ENCODE measurements at places on chromosomes 7 and 10. TPM values are rescaled to one million over a fixed set of nuclear protein-coding genes. Genes with fewer than 3 reads are reported as not detected.
A peak's percentile ranks its signal among the peaks of the same experiment; 100 is the strongest.

Gene ANKRD16
- 13.1 TPM for total RNA-seq

Gene PPP1R3C
- 9.4 TPM for total RNA-seq

Gene CCL24
- not detected for total RNA-seq

Gene MMP21
- total RNA-seq: 0.59 TPM

Gene BLNK
- total RNA-seq: 16.0 TPM

Gene CALHM3
- total RNA-seq: not detected

Gene FAM25A
- total RNA-seq: not detected

Gene SYT15B
- 2.0 TPM for total RNA-seq

Gene MYL10
- not detected for total RNA-seq

Gene NUPR2
- 5.2 TPM for total RNA-seq

Gene CCDC172
- total RNA-seq: not detected

Gene TLL2
- total RNA-seq: not detected

DNA sequence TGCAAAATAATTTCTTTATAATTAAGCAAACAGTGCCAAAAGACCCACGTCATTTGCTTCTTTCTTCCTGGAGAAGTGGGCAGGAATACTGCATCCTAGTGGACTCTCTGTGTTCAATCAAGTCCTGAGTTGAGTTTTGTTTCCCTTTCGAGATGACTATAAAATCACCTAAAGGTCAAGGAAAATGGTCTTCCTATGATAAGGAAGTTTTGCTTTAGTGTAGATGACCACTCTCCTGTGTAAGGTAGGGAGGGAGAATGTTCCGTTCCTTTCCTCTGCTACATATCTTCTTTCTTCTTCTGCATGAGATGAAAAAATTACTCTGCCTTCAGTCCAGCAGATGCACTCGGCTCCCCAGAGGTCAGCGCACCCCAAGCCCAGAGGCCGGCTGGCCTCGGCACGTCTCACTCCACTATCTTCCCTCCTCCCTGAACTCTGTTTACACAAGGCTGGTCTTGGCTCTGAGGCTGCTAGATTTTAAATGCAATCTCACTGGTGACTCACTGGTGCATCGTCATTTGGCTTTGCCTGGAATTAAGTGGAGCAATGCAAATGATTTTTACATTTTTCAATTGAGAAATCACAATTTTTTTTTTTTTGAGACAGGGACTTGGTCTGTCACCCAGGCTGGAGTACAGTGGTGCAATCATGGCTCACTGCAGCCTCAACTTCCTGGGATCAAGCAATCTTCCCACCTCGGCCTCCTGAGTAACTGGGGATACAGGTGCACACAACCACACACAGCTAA lies 18.6 kb upstream of the VDAC2 start:
- no peak for DNase-seq

GRCh38 chr10:75209921-75210281 lies 695 bp upstream of the VDAC2 start:
- peak; percentile 68 for DNase-seq

DNA sequence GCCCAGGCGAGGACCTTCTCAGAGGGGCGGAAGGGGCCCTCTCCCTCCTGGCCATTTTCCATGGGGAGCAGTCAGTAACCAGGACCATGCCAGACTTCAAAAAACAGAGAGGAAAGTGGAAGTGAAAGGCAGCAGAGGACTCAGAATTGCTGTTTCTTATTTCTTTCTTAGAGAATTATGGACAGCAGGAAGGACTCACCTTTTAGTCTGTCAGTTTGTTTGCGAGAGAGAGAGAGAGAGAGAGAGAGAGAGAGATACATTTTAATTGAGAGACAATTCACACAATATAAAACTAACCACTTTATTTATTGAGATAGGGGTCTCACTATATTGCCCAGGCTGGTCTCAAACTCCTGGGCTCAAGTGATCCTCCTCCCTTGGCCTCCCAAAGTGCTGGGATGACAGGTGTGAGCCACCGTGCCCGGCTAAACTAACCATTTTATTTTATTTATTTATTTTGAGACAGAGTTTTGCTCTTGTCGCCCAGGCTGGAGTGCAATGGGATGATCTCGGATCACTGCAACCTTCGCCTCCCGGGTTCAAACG lies 24.5 kb downstream of the SCD start:
- DNase-seq: no peak

DNA sequence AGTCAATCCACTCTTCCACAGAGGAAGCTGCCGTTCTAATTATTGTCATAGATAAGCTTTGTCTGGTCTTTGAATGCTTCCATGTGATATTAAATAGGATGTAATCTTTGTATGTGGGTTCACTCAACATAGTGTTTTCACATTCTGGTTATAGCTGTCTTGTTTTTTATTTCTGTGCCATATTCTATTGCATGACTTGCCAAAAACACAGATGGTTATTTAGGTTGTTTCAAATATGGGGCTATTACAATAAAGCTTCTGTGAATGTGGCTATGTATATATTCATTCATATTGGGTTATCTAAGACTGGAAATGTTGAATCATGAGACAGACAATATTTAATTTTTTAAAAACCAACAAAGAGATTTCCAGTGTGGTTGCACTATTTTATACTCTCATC lies 1109.3 kb upstream of the LRRTM3 start:
- no peak for DNase-seq

- DNase-seq: no peak
Measured at GRCh38 chr10:69470463-69471384, 19.5 kb downstream of the TSPAN15 start.

DNA sequence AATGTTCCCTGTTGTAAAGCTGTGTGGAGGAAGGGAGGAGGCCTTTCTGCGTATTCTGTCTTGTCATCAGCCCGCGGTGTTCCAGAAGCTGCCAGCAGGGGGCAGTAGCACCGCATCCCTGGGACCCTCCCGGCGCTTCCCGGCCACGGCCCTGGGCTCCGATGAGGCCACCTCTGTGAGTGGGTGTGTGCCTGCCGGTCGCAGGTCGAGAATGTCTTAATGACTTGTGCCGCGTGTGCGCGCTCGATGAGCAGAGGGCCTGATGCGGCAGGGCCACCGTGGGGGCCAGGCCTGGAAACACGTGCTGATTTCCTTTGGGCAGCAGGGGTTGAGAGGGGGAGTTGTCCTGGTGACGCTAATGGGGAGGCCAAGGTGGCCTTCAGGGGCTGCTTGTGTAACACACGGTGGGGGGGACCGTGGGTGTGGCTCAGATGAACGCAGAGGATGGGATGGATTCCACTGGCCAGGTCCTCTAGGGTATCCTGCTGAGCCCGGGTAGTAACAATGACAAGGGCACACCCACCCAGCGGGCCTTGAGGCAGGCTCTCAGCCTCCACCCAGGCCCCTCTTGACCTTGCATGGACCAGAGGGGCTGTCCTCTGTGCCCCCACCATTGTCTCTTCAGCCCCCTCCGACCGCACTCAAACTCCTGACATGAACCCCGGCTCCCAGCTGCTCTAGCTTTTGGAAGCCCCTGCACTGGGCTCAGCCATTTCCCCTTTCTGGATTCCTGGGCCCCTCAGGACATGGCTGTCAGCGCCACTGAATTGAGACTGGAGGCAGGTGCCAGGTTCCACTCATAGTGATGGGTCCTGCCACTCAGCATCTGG lies 135.9 kb upstream of the PODXL start:
- DNase-seq: no peak

DNA sequence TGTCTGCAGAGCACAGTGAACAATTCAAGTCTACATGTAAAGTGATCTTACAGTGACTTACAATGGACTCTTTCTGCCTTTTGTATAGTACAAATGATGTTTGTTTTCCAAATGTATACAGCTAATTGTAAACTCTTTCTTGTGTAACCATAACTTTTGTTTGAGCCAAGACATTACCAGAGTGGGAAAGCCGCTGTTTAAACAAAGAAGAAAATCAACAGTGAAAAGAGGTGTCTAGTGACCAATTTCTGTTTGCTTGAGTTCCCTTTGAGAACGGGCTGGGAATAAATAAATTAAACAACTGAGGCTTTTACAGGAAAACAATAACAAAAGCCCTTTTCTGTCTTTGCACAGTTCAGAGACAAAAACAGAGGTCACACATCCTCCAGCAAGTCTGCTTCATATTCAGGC lies 1163.4 kb downstream of the CNTNAP2 start:
- DNase-seq: no peak

DNA sequence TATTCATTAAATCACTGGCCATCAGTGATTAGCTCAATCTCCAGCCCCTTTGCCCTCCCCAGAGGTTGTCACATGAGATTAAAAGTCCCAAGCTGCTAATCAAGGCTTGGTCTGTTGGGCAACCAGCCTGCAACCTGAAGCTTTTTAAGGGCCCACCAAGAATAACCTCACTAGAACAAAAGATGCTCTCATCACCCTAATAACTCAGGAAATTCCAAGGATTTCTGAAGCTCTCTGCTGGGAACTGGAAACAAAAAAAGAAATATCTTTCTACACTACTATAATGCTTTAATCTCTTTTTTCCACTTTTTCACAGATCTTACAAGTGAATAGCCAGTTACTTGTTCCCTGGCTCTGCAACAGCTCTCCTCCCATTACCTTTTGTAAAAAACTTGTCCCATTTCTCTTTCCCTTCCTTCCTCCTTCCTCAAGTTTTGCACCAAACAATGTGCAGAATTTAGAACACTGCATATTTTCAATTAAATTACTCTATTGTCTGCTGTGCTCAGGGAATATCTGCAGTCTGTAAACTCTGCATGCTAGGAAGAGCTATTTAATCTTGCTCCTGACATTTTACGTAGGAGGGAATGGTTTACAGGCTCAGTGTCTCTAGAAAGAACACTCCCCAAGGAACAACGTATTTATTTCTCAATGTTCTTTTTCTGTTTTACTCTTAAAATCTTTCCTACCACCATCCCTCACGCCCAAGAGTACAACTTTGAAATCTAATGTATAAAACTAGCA lies 169.1 kb downstream of the IMMP2L start:
- DNase-seq: no peak

DNA sequence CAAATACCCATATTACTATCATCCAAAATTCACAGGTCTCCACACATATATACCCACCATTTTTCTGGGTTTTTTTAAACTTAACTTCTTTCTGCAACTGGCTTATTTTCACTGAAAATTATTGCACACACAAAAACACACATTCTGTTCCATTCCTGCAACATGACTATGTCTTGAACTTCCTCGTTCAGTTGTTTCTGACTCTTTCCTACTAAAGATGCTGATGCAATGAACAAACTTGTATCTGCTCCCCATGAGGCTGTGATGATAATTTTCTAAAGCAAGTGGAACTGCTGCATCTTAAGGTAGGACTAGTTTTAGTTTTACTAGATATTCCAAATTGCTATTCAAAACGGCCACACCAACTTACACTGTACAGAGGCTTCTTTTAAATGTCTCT lies 77.7 kb downstream of the OSBPL3 start:
- DNase-seq: no peak

- no peak for DNase-seq
Measured at GRCh38 chr7:34048445-34048844, 143.1 kb downstream of the BMPER start.

DNA sequence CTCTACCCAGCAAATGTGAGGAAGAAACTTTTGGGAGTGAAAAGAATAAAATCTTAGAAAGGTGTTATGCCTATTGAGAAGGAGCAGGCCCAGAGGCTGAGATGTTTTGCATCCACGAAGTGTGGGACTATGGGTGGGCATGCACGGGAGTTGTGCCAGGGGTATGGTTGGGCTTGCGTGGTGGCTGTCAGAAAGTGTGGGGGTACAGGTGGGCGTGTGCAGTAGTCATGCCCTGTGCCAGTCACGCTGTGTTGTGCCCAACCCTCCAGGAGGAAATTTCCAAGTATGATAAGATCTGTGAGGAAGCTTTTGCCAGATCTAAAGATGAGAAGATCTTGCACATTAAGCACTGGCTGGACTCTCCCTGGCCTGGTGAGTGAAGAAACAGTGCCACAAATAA lies 52.9 kb upstream of the ZMIZ2 start:
- no peak for DNase-seq

GRCh38 chr7:101125989-101126650 lies 784 bp upstream of the SERPINE1 start:
- DNase-seq: no peak

DNA sequence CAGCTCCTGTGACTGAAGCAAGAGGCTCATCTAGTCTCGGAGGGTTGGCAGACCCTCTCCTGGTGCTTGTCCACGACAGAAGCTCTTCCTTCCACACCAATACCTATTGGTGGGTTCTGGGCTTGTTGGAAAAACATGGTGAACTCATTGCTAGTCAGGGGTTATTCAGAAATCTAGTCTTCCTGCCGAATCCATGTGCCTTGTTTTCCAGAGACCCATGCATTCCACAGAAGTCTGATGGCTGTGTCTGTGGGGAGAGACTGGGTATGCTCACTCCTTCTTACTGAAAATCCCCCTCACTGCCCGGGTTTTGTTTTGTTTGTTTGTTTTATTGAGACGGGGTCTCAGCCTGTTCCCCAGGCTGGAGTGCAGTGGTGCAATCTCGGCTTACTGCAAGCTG lies 138.3 kb downstream of the DNAJB6 start:
- no peak for DNase-seq

DNA sequence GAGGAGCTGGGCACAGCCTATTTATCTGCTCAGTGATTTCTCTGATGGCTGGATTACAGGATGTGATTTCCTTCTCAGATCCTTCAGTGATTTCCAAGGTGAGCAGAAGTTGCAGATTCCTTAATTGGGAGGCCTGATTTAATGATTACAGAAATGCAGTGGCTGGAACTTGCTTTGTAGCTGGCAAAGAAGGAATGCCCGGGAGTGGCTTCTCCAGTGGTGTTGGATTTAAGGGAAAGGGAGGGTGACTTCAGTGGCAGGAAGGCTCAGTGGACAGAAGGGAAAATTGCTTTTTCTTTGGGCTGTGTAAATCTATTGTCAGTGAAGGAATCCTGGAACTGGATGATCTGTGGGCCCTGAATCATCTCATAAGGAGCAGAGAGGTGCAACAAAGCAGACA lies 5.1 kb downstream of the SORCS3 start:
- no peak for DNase-seq

GRCh38 chr7:25831831-25832411 lies 320.1 kb upstream of the NFE2L3 start:
- DNase-seq: no peak

DNA sequence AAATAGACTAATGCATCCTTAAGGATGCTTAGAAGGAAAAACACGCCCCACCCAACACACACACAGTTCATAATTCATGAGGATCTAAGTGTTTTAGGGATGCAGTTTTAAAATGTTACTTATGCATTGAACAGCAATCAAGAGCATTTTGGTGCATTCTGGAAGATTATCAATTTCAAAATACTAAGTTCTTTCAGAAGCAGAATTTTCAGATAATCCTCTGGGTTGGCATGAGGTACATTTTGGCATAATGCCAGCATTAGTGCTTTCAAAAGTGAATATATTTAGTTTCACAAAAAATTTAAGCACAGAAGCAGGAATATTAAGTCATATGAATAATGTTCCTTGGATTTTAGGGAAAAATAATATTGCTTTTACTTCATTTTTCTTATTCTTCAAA lies 937.1 kb downstream of the REEP3 start:
- no peak for DNase-seq

GRCh38 chr10:92969151-92969550 lies 91.4 kb upstream of the CYP26C1 start:
- DNase-seq: no peak

DNA sequence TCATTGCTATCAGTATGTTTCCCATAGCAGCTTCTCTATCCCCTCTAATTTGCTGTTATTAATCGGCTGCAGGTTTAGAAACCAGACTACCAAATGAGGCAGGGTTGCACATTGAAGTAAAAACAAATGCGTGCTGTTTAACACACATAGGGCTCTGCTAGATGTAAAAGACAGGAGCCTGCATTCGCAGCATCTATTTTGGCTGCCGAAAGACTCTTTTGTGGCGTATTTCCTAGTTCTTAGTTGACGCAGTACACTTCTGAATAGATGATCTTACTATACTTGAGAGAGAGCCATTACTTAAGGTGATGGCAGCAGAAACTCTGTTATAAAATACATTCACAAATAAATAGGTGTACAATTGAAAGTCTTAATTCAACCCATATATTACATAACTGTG lies 21.4 kb downstream of the SGCE start:
- no peak for DNase-seq

- DNase-seq: no peak
Measured at GRCh38 chr10:75083972-75084833, 27.3 kb upstream of the SAMD8 start.

Data from breast epithelium (tissue), 4 donors.